ENCODE measurements at places on chromosomes 4 and X. TPM values are rescaled to one million over a fixed set of nuclear protein-coding genes. Genes with fewer than 3 reads are reported as not detected.

Gene HS6ST2
- 37.8 TPM for total RNA-seq

Gene XAGE1A
- total RNA-seq, result not detected

Gene MAPK10
- 217 TPM for total RNA-seq

Gene CCDC120
- total RNA-seq, result 3.5 TPM

Gene GAGE12E
- not detected for total RNA-seq

Gene ELOVL6
- total RNA-seq, result 40.8 TPM

Gene PRAF2
- total RNA-seq, result 11.5 TPM

Gene SPARCL1
- 127 TPM for total RNA-seq

Gene GUF1
- 42.0 TPM for total RNA-seq

Gene GJB1
- total RNA-seq, result not detected

Gene SUPT20HL1
- not detected for total RNA-seq

Gene PRR32
- not detected for total RNA-seq

Data from diencephalon (tissue), 1 donor.